Foreskin melanocyte (primary cell): ENCODE measurements at places on chromosomes 6 and 20.
A peak's percentile ranks its signal among the peaks of the same experiment; 100 is the strongest.

DNA sequence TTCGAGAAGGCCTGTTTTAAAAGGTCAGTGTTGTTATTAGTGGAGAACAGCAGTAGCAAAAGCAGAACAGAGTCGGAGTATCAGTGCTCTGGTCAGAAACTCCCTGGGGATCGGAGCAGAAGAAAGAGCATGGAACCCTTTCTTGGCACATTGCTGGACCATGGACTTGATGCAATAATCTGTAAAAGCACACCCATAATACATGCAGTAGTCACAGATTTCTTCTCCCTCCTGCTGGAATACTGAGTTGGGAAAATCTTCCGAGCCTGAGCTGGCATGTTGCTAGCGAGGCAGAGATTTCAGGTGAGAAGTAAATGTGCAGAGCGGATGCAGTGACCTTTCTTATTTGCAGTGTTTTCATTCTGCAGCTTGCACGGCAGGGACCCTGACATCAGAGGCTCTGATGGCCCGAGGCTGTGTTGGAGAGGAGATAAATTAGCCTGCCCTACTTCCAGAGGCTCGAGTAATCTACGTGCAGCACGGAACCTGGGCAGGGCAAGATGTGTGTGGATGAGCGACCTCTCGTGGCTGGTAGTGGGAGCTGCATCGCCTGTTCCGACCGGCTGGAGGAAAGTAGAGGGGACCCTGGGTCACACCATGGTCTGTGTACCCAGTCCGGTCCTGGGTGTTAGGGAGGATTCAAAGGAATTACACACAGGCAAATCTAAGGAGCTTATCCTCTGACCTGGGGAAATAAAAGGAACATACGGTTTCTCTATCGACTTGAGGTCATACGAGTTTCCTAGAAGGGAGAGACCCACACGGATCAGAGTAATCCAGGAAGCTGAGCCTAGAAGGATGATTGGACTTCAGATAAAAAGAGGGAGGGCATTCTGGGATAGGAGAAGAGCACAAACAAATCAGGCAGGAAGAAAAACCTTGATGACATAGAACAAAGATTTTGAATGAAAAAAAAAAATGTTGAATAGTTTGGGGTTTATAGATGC lies 137.0 kb upstream of the STMND1 start:
- peak; percentile 63 for DNase-seq

GRCh38 chr20:33339515-33340058 lies 56.6 kb downstream of the BPIFB1 start:
- no peak for DNase-seq

DNA sequence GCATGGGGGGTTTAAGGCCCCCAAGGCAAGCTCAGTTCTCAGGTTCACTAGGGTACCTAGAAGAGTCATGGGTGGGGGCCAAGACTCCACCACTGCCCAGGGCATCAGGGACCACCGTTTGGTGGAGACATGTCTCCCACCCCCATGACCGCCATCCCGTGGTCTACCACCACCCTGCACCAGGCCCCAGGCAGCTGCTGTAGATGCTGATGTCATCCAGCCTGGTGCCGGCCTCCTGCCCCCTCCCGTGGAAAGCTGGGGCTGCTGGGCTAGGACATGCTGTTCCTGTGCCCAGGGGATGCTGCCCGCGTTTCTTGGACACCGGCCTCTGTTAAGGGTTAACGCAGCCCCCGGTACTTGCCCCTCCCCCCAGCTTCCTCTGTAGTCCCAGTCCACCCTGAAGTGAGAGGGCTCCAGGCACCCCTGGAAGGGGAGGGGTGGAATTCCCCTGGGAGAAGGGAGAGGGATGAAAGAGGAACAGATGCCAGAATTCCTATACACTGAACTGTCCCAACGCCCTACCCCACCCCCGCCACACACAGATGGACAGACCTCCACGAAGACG lies 587 bp downstream of the IP6K3 start:
- peak; percentile 62 for DNase-seq

DNA sequence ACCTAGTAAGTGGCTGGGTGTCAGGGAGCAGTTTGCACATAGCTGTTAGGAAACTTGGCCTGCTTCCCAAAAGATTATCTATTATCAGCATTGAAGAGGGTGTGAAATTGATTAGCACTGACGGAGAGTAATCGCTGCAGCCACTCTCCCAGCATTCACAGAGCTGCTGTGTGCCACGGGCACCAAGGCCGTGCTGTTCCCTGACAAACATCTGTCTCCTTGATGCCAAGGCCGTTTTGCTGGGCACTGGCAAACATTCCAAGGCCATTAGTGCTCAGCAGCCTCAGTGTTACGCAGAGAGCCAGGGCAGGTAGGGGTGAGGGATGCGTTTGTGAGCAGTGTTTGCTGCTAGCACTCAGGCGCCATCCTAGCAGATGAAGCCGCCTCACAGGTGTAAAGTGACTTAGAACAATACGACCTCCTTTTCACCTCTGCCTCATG lies 57.7 kb upstream of the VSTM2L start:
- no peak for DNase-seq

DNA sequence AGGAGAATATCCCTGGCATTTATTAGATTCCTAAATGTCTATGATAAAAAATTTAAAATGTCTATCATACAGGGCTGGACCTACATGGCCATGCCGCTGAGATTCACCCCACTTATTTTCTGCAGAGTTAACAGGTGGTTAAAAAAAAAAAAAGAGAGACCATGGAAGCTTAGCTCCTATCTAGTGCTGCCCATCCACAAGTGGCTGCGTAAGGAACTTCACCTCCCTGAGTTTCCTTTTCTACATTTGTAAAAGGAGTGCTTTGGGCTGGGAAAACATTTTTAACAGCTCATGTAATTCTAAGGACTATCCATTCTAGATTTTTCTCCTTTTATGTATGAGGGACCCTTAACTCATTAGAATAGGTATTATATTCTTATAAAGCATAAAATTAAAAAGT lies 534.1 kb downstream of the MMUT start:
- DNase-seq: no peak

DNA sequence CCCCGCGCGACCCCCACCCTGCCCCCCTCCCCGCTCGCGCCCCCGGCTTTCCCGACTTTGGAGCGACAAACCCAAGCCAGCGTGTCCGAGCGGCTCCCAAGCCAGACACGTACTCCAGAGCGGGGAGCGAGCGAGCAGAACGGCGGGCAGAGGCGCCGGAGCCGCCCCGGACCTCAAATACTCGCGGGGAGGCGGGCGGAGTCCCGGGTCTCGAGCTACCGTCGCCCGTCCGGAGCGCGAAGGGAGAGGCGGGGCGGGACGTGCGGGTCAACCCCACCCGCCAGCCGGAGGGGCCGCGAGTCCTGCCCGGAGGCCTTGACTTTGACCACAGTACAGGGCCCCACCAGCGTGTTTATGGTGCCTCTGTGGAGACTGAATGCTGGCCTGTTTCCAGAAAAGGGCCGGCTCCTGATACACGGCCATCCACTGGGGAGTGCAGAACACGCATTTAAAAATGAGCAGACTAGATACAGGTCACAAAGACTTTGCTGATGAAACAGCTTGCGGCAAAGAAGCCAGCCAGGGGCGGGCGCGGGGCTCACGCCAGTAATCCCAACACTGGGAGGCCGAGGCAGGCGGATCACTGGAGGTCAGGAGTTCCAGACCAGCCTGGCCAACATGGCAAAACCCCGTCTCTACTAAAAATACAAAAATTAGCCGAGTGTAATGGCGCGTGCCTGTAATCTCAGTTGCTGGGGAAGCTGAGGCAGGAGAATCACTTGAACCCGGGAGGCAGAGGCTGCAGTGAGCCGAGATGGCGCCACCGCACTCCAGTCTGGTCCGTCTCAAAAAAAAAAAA lies at the start of gene SERPINB6:
Gene SERPINB6, minus strand, starts transcription at position 148 of the 799 bp plus-strand sequence. CDS start 12,235 bp downstream, outside the sequence.
- peak; percentile 69 for DNase-seq

GRCh38 chr6:64256483-64256882 lies 620.9 kb downstream of the PHF3 start:
- DNase-seq: no peak

- DNase-seq: no peak
Observed at GRCh38 chr6:103707596-103708325, 1152.0 kb downstream of the HACE1 start.

GRCh38 chr6:116387374-116387773 lies 16.6 kb downstream of the DSE start:
- DNase-seq: no peak

DNA sequence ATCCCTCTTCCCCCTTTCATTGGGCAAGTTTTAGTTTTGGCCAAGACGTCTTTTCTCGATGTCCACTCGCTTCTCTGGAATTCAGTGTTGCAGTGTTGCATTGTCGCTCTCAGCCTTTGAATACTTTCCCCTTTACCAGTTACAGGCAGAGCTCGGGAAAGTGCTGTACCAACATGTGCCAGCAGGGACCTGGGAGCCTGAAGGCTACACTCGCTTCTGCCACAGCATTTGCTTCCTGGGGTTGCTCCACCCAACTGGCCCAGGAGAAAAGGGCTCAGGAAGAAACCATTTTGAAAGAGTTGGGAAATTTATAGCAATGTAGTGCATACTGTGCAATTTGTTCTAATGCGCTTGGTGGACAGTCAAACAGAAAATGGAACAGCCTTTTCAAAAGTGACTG lies 78.6 kb downstream of the LINC00237 start:
- DNase-seq: no peak

- DNase-seq: no peak
Observed at GRCh38 chr6:168640181-168640580, 199.2 kb downstream of the SMOC2 start.

DNA sequence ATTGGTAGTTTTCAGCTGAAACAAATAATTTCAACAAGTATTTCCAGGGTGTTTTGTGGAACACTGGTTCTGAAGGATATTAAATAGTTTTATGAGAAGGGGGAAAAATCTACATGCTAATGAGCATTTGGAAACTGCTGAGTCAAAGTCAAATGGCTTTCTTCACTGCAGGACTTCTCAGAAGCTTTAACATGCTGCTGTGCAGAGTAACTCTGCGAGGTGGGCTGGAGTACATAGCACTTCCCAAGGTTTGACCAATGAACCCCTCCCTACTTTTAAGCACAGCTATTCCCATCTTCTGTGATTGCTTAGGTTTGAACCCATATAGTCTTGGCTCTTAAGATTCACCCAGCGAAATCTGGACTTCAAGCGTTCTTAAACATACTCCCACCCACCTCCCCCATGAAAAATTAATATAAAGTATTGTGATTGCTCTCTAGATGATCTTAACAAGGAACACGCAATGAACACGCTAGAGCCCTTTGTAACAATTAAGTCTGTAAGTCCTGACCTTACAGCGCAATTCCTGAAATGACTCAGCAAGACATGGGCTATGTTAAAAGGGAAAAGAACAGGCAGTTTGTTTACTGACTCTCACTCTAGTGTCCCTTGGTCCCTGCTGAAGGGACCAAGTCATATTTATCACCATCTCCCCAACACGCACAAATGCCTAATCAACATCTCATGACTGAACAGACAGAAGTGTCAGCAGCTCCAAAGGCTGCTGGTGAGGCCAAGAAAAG lies 105.2 kb downstream of the NFATC2 start:
- DNase-seq: peak; percentile 92

DNA sequence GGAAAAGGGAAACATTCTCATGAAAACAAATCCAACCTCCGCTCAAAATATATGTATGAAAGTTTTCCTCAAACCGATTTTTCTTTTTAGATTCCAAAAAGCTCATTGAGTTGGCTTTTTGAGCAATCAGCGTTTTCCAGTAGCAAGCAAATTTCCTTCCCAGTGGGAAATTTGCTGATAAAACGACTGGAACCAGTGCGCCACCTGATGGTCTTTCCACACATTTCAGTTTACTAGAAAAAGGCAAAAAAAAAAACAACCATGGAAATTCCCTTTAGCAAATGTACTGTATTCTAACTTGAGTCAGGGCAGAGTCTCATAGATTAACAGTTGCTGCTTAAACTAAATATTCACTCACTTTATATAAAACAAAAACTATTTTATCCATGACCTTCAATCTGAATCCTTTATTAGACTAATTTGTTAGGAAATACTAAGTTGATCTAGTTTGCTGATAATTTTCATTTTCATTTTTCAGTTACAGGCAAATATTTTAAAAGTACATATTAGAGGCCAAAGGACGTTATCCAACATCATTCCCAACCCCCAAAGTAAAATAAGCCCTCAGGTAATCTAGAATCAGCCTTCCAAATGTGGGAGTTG lies 271.5 kb downstream of the FOXA2 start:
- peak; percentile 23 for DNase-seq
